Vagina (tissue), 2 donors: ENCODE measurements at places on chromosomes 3 and 15. TPM values are rescaled to one million over a fixed set of nuclear protein-coding genes. Genes with fewer than 3 reads are reported as not detected.

The PDCD7 gene
- total RNA-seq, result 16.5 TPM

DNA sequence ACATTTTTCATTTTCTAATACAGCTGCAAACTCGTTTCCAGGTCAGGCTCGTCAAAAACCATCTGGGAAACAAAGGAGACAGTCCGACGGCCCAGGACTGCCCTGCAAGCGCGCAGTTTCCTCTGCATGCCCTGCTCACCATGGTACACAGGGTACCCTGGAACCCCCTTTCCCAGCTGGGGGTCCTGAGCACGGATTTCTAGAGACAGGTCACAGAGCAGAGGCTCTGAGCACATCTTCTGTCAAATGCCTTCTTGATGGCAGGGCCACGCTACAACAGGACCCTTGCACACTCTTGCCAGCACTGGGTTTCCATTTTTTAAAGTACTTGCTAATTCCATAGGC lies 8.1 kb downstream of the ZXDC start:
- no peak for DNase-seq

- no peak for DNase-seq
Observed at GRCh38 chr3:141183606-141184005, 48.0 kb upstream of the PXYLP1 start.

- no peak for DNase-seq
Observed at GRCh38 chr15:69092159-69092558, 68.3 kb upstream of the GLCE start.

DNA sequence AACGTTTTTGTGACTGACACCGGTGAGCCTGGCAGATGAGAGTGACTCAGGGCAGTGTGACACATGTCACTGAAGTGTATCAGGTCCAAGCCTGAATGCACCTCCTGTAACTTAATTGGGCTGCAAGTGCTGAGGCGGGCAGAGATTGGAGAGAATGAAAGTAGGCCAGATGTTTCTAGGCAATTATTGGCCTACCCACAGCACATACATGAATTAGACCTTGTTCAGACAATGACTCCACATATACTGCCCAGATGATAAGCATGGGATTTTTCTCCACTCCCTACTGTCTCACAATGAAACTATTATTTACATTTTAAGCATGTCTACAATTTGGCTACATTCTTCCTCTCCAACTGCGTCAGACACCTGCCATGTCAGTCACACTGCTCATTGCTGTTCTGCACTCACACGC lies 187.3 kb upstream of the ZNF385D start:
- DNase-seq, result no peak

GRCh38 chr15:38769492-38769891 lies 204.9 kb upstream of the RASGRP1 start:
- DNase-seq, result no peak

GRCh38 chr3:127844326-127844942 lies 22.1 kb upstream of the MGLL start:
- no peak for DNase-seq
